Activated CD4-positive, CD25-positive, alpha-beta regulatory T cell treated with anti-CD3 and anti-CD28 coated beads, Interleukin-2, amount 50 U/mL, for 72 hours (primary cell): ENCODE measurements at places on chromosomes 3 and 15.

- DNase-seq = no peak
Observed at GRCh38 chr3:61645148-61645547, 83.8 kb downstream of the PTPRG start.

DNA sequence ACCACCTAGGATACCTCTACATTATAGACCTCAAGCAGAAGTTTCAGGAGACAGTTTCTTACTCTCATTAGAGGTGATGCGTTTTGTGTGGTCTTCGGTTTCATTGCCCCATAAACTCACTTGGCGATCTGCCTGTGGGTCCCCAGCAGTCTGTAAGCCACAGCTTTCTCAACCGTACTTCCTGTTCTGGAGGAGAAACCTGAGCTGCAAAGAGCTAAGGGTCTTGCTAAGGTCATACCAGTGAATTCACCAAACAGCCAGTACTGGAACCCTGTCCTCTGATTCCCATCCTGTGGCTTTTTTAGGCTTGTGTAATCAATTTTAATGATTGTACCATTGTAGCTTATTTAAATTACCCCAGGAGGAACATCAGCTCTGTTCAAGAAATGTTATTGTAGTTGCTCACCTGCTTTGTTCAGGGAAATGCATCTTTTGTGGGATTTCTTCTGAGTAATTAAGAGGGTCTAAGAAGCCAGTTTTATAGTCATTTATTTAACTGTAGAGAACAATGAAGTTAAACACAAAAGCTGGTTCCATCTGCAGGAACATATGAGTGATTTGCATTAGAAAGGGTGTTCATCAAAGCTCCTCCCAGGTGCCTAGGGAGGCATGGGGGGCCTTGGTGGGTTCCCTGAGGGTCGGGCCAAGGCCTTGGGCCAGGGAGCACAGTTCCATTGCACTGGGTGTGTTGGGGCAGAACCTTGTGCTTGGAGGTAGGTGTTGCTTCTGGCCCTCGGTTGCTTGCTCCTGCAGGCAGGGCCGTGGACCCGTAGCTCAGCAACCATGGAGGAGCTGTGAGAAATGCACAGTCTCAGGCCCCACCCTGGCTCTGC lies 69.6 kb downstream of the APBA2 start:
- no peak for DNase-seq

GRCh38 chr15:47719730-47720129 lies 2.4 kb downstream of the SEMA6D start:
- DNase-seq = no peak

DNA sequence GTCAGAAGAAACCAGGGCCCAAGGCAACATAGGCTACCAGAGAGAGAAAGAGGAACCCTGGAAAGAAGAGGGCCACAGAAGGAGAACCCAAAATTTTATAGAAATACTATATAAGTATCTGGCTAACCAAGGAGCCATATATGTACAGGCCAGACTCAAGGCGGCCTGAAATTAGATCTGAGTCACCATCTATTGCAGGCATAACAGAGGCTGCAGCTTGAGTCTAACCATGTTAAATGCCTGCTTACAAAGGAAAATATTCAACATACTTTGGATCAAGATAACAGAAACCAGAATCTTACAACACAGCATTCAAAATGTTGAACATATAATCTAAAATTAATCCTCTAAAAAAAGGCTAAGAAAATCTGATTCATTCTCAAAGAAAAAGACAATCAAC lies 23.1 kb downstream of the IGSF11 start:
- no peak for DNase-seq

- no peak for DNase-seq
Observed at GRCh38 chr3:99997293-99997692, 117.0 kb downstream of the FILIP1L start.

DNA sequence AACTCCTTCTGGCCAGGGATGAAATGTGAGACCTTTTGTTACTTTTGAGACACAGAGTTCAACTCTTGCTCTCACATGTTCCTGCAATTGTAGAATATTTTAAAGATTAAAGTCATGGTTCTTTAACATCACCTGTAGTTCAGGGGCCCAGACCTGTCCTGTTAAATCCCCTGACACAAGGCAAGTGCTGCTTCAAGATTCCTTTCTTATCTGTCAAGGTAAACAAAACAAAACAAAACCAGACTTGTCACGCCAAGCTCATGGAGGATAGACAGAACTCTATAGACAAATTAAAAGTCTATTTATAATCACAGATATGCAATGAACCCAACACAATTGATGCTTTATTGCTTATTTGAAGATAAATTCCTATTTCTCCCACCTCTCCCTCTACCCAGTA lies 48.6 kb upstream of the NEDD4 start:
- no peak for DNase-seq

- no peak for DNase-seq
Observed at GRCh38 chr3:41602121-41602520, 359.8 kb downstream of the ULK4 start.

DNA sequence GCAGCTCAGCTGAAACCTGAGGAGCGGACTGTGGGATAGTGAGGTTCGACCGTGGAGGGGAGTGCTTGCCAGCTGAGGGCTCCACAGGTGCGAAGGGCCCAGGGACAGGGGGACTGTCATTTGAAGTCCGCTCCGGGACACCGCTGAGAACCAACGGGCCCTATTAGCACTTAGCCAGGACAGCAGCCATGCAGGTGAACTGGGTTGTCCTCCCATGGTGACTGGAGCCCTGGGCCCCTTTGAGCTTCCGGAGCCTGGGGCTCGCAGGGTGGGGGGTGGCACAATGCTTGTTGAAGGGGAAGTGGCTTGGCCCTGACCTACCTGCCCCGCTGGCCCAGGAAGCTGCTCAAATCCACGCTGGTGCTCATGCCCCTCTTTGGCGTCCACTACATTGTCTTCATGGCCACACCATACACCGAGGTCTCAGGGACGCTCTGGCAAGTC lies 24.7 kb downstream of the PTH1R start:
- DNase-seq = no peak

DNA sequence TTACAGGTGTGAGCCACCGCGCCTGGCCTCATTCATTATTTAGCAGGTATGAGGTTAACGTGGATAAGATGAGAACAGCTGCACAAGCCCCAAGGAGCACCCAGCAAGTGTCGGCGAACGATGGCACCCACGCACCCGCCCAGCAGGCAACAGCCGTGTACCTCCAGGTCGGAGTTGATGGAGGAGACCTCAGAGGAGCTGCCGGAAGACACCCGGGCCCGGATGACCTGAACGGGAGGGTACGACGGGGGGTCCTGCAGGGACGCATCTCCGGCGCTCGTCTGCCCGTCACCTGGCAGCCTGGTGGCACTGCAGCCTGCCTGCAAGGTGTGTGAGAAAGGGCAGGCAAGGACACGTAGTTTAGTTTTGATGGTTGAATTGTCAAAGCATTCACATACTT lies 29.1 kb downstream of the TMEM44 start:
- DNase-seq = no peak

- no peak for DNase-seq
Observed at GRCh38 chr3:185709251-185709955, 115.4 kb downstream of the IGF2BP2 start.

GRCh38 chr3:140509534-140509933 lies 168.3 kb upstream of the TRIM42 start:
- no peak for DNase-seq

DNA sequence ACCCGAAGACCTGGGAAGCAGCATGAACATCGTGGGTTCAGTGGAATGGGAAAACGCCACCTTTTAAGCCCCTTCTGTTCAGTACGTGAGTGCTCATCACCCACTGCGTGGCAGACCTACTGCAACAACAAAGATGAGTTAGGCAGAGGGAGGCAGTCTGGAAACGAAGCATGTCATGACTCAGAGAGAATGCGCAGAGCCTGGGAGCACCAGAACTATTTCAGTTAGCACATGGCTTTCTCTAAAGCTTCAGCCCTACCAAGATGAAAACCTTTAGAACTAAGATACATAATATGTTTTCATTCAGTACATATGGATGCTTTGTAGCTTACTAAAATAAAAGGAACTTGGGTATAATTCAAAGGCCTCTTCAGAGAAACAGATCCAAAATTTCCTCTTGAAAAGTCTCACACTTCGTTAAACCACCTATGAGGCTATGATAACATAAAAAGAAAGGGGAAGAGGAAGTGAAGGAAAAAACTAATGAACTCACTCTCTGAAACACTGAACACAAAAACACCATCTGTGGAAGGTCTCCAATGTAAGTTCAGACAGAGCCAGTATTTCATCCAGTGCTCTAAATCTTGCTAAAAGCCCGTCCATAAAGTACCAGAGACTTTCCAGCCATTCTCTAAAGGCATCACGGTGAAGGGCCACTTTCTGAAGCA lies 140.1 kb downstream of the OCA2 start:
- DNase-seq = no peak

DNA sequence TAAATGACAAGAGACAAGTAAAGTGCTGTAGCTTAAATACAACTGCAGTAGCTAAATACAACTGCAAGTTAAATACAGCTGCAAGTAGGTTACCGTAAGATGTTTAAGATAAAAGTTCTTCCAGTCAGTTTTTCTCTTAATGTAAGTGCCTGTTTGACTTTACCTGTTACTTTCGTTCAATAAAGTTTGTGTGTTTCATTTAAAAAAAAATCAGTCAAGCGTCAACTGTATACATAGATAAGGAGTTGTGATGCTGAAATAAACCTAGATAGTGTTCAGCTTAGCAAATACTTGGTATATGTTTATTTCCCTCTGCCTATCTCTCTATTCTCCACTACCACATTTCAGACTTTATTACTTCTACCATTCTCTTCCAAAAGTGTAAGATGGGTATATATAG lies 221.2 kb downstream of the NR2F2 start:
- DNase-seq = no peak

DNA sequence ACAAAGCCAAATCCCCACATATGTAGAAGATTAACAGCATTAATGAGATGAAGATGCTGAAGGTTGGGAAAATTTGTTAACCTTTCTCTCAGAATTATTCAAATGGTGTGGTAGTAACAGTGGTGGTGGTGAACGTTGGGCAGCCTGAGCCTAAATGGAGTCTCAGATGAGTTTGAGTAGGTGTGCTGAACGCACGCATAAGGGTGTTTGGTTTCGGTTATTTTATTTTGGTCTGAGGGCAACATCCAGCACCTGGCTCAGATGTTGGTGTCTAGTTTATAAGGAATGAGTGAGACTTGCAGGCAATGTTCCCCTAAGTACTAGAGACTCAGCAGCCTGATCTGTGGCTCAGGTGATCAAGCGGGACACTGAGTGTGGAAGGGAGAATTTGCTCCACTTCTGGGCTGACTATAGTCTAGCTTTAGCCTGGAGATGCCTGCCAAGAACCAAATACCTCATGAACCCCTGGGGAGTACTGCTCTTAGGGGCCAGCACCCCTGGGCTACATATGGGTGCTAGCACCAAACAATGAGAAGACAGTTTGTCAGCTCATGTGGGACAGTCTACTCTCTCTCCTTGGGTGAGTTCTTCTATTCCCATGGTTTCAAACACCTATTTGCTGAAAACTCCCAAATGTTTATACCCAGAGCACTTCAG lies 39.5 kb upstream of the ATP2C1 start:
- DNase-seq = no peak

DNA sequence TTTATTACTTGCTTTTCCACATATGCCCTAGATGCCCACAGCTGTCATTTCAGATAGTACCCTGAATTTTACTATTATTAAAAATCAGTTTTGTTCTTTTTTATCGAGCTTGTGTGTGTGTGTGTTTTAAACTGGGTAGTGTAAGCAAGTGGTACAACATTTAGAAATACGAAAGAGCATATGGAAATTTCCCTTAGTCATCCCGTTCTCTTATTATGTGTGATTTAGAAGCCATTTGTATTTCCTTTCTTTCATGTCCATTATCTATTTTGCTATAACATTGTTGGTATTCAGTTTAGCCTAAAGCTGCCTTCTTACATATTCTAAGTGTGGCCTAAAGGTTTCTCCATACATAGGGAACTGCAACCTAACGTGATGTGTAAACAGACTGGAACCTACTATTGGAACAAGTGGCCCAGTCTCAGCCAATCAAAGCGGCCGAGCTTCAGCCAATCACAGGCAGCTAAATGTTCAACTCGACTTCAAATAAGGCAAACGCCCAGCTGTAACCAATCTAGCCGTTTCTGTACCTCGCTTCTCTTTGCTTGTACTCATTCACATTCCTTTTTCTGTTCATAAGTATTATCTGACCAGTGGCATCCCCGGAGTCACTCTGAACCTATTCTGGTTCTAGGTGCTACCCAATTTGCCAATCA lies 14.7 kb upstream of the SYN2 start:
- no peak for DNase-seq

GRCh38 chr15:55823699-55824340 lies 80.9 kb upstream of the PRTG start:
- no peak for DNase-seq
